ENCODE measurements at places on chromosomes 7 and 10. TPM values are rescaled to one million over a fixed set of nuclear protein-coding genes. Genes with fewer than 3 reads are reported as not detected.

DNA sequence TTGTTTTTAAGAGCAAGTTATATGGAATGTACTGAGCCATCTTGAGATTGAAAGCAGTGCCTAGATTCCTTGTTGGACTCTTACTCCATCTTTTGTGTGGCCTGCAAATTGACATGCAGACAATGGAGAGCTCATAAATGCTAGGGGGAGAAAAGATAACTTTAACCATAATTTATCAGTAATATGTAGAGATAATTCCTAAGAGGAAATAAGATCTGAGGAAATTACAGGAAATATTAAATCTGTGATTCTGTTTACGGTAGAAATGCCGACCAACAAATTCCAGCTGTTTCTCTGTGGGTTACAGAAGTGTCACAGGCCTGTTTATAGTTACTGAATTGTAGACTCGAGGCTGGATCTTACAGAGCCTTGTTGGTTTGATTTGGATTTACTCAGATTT is 348.0 kb downstream of the SUGCT start:
- no peak for DNase-seq

DNA sequence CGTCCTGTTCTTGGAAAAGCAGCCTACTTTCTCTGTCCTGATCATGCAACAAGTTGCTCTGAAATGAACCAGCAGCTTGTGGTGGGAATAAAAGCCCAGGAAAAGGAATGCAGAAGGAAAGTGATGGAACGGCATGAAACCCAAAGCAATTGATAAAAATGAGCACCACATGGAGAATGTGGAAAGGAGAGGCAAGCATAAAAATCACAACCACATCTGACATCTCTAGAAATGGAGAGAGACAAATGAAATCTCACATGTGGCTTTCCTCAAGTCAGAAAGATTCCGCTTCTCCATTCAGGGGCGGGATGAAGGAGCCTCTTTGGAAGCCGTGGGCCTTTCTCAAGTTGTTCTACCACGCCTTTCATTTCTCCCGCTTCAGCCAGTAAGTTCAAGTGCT is 631.7 kb upstream of the GALNT17 start:
- no peak for DNase-seq

GRCh38 chr7:105036217-105037168 is 22.5 kb downstream of the KMT2E start:
- no peak for DNase-seq

DNA sequence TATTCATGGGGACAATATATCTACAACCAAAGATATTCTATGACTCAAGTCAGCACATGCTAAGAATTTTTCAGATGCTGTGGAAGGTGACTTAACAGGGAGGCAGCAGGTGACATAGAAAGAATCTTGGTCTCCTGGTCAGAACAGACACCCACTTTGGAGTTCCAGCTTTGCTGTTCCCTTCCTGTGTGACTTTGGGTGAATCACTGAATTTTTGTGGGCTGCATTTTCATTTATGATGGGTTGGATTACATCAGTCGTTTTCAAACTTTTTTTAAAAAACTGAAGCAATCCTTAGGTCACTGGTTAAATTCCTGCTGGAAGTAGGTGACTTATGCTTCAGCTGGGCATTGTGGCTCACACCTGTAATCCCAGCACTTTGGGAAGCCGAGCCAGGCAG is 24.9 kb downstream of the RGR start:
- DNase-seq, result no peak

DNA sequence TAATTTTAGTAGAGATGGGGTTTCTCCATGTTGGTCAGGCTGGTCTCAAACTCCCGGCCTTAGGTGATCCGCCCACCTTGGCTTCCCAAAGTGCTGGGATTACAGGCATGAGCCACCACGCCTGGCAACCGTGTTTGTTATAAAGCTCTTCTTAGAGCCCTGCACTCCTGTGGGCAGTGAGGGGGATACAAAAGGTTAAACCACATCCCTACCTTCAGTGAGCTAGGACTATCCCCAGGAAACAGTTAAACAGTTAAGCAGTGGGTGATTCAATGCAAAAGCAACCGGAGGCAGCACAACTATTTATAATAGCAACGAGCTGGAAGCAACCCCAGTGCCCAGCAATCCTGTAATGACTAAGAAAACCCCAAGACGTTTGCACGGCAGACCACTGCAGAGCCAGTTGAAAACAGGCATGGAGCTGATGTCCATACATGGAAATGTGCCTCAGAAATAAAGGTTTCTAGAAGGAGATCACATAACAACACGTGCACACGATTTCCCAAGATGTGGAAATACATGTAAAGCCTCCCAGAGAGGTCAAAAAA is 107.2 kb upstream of the LYZL2 start:
- DNase-seq, result peak; percentile 84

GRCh38 chr7:112788778-112789343 is 1.3 kb downstream of the TMEM168 start:
- DNase-seq, result no peak

GRCh38 chr7:157612664-157613561 is 276.1 kb downstream of the DNAJB6 start:
- peak; percentile 59 for DNase-seq

DNA sequence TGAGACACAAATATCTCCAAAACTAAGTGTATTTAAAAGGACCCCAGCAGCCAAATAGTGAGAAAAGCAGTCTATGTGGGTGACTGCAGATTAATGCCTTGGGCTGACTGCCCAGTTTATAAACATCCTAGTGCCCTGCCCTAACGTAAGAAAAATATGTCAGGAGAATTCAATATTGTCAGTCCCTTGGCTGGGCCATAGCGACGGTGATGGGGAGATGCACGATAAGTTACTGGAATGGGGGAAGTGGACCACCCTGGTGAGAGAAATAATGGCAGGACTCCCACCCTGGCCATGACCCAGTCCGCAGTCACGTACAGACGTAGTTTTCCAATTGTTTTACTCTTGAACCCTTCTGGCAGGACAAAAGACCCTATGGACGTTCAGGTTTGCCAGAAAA is 48.0 kb downstream of the JCAD start:
- no peak for DNase-seq

DNA sequence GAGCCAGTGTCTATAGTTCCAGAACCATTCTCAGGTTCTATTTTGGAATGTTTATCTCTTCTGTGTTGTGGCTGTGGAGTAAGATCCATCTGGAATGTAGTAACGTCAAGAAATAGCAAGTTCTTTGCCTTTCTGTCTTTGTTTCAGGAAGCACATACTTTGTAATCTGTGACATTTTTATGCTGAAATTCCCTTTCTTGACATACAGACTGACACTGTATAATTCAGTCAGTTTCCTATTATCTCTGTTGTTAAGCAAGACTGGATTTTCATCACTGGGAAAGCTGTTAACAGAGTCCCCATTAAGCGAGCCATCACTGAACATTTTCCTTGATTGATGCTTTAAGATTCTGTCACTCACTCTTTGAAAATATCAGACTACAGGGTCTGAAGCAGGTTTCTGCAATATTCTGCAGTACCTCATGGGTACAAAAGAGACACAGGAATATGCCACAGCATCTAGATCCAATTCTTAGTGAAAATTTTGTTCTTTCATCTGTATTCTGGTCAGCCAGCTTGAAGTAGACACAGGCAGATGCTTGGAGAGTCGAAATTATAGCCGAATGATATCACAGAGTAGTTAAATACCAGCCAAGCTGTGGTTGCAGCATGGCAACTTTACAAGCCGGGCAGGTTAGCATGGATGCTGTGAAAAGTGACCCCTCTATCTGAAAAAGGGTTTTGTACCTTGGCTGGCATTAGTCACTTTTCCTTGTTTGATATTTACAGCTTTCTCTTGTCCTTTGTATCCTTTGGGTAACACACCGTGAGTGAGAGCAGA is 62.6 kb downstream of the CACNB2 start:
- DNase-seq, result no peak

GRCh38 chr10:121819049-121819448 is 108.8 kb downstream of the ATE1 start:
- DNase-seq, result no peak

DNA sequence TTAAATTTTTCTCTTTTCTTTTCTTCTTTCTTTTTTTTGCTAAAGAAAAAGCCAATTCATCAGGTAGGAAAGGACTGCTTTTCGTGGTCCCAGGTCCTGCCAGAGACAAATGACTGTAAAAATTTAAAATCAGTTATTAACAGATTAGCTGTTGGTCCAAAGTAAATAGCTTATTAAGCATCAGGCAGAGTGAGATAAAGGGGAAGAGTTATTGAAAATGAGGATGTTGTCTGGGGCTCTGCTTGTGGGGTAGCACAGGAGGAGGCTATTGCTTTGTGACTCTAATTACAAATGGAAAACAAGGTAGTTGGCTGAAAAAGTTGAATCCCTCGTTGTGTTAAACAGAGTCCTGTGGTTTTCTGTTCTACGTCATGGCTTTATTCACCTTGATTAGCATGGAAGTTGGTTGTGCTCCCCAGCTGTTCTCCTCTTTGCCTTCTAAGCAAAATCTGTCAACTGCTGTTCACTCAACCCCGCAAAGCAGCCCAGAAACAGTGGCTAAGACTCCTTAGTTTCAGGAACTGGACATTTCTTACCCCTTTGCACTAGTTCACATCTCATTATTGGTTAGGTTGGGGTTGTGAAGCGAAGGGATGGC is 128.9 kb downstream of the SNX10 start:
- no peak for DNase-seq

GRCh38 chr7:78499283-78499682 is 700.7 kb downstream of the PHTF2 start:
- DNase-seq, result no peak

DNA sequence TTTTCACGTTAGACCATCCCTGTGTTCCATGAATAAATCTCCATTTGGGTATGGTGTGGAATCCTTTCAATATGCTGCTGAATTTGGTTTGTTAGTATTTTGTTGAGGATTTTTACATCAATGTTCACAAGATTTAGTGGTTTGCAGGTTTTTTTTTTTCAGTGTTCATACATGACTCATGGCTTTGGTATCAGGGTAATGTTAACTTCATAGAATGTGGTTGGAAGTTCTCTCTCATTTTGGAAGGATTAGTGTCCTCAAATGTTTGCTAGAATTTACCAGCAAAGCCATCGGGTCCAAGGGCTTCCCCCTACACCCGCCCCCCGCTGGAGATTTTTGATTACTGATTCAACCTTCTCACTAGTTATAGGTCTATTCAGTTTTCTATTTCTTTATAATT is 398.0 kb downstream of the NXPH1 start:
- no peak for DNase-seq

DNA sequence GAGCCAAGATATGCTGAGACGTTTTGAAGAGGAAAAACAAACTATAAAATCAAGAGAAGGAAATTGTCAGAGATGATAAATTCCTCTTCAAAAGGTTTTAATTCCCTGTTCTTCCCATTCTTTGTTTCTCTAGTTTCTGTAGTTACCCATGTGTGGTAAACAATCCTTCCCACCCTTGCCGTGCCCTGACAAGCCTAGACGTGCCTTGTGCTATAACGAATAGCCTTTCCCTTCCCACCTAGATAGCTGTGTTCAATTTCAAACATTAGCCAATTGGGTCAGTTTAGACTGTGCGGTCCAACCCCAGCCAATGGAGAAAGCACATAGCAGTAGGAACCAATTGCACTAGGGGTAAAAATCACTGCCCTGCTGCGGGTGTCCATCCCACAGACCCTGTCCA is 138.1 kb downstream of the RALA start:
- DNase-seq, result no peak

DNA sequence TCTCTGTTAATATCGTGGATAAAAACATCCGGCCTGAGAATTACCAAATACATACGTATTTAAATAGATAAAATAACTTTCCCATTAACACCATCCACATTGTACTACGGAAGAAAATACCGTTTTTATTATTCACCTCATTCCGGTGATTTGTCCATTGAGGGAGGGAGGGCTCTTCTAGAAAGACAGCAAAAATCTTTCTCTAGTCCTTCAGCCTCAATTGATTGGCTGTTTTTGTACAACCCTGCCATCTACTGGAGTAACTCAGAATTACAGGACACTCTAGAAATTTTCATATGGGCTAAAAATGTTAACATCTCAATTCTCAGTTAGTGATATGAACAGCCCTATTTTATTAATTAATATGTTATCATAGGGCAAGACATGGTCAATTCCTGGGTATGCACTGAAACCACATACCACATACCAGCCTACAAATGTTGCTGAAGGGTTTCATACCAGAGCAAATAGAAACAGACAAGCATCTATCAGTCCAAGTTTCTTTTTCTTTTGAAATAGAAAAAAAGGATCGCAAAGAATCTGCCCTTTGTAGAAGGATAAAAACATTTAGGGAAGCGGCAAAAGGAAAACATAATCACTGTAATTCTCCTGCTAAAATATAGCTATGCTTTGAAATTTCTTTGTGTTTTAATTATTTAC is 55.8 kb upstream of the CDCA7L start:
- no peak for DNase-seq

GRCh38 chr7:1028775-1029636 is 15.3 kb upstream of the GPR146 start:
- peak; percentile 91 for DNase-seq

DNA sequence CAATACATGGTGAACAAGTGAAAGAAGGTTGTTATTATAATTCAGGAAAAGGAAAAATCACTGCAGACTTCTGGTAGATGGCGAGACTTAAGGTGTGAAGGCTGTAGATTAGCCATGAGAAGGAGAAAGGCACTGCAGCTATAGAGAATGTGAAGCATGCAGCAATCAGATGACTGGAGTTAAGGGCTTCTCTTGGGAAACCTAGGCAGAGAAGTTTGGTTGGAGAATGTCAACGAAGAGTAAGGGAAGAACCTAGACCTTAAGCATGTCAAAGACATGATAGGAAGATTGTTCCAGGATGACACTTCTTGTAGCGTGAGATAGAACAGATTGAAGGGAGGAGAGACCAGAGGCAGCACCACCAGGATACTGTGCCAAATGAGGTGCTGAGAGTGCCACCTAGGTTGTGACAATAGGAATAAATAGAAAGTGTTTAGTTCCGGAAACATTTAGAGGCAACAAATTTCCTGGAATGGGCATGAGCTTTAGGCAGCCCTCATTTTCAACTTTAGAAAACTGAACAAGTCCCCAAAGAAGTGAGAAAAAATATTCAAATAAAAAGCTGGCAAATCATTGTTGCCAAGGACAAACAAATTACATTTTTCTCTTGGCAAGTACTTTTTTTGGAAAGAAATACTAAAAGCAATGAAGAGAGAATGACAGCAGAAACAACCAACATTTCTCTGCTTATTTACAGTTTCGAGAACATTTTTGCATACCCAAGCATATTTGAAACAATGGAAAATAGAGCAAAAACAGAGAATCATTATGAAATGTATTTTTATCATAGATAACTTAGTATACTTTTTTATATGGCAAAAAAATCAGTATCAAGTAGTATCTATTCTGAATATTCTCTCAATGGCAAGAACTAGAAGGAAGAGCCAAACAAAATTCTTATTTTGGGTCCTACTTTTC is 4.9 kb downstream of the LRRC17 start:
- DNase-seq, result no peak

GRCh38 chr10:67319976-67320375 is 376.0 kb downstream of the CTNNA3 start:
- no peak for DNase-seq

- no peak for DNase-seq
Observed at GRCh38 chr10:131485732-131486131, 174.2 kb upstream of the TCERG1L start.

The C7orf33 gene
- not detected for total RNA-seq

The NFKB2 gene
- 48.4 TPM for total RNA-seq

The DRGX gene
- total RNA-seq, result not detected

The NOD1 gene
- 38.4 TPM for total RNA-seq

The SIRT1 gene
- 21.7 TPM for total RNA-seq

The COL17A1 gene
- total RNA-seq, result 0.87 TPM

The MMP21 gene
- 0.16 TPM for total RNA-seq

The NODAL gene
- not detected for total RNA-seq

The EPDR1 gene
- 35.6 TPM for total RNA-seq

The MMD2 gene
- not detected for total RNA-seq
